ENCODE measurements at places on chromosomes 3 and 15.

GRCh38 chr3:65617209-65617608 lies 421.5 kb downstream of the MAGI1 start:
- no peak overlapping the region for H3K27ac ChIP-seq
- no peaks in the 10 kb centered on the region for H3K36me3 ChIP-seq
- peaks cover 9% of the 10 kb centered on the region for H3K4me1 ChIP-seq

DNA sequence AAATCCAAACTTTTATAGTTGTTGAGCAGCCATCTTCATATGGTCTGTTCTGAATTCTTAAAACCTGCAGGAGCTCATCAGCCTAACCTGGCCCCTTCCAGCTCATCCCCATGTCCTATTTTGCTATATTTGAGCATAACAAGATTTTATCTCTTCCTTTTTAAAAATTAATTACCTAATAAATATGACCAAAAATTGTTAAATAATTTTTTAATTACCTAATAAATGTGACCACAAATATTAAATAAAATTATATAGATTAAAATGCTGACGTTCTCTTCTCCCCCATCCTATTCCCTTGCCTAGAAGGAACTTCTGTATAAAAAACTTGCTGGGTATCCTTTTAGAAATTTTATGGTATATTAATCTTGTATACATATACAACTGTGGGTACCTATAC lies 43.7 kb downstream of the OXNAD1 start:
- DNase-seq, result no peak
- H3K27ac ChIP-seq, result no peak overlapping the region
- H3K36me3 ChIP-seq, result no peaks in the 10 kb centered on the region
- H3K4me3 ChIP-seq, result no peak overlapping the region

DNA sequence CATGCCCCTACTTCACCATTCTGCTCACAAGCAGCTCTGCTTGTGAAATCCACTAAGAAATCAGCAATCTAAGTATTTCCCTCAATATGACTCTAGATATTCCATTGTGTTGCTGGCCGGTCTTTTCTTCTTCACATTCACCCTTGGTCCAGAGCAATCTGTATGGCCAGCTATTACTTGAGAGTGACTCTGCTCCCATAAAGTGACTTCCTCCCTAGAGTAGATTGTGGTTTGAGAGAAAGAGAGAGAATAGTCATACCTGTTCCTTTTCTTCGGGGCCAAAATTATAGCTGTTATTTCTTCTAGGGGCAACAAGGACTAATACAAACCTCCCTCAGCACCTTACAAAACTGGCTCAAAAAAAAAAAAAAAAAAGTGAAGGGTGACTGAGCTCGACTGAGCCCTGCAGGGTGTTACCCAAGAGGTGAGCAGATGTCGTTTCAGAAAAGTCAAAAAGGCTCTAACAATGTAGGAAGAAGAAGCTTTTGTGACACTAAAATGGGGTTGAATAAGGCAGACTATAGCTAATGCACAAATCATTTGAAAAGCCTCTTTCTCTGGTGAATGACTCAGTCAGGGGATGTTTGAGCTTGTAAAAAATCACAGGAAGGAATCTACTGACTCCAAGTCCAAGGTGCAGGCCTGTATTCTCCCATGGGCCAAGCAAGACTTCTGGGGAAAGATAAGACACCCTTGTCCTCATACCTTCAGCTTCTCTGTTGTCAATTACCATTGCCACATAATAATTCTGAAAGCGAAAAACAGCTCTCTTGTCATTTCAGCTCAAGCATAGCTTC lies 161.0 kb upstream of the SLC24A5 start:
- H3K27me3 ChIP-seq, result no peaks in the 10 kb centered on the region
- no peak for DNase-seq
- H3K27ac ChIP-seq, result no peak overlapping the region
- H3K4me3 ChIP-seq, result no peak overlapping the region

- no peak for DNase-seq
- no peak overlapping the region for H3K27ac ChIP-seq
- H3K4me1 ChIP-seq, result peaks cover 8% of the 10 kb centered on the region
- H3K36me3 ChIP-seq, result no peaks in the 10 kb centered on the region
- no peak overlapping the region for H3K4me3 ChIP-seq
Measured at GRCh38 chr15:74768099-74768770, 13.6 kb upstream of the CSK start.

GRCh38 chr3:62187022-62187431 lies 186.3 kb downstream of the FEZF2 start:
- no peaks in the 10 kb centered on the region for H3K27me3 ChIP-seq
- H3K36me3 ChIP-seq, result no peaks in the 10 kb centered on the region
- DNase-seq, result no peak
- peaks cover 25% of the 10 kb centered on the region for H3K4me1 ChIP-seq

- no peaks in the 10 kb centered on the region for H3K27me3 ChIP-seq
- no peak overlapping the region for H3K27ac ChIP-seq
- no peaks in the 10 kb centered on the region for H3K36me3 ChIP-seq
- DNase-seq, result no peak
- H3K4me1 ChIP-seq, result no peaks in the 10 kb centered on the region
Measured at GRCh38 chr3:127174715-127175140, 18.2 kb upstream of the PRR23E start.

GRCh38 chr3:32120471-32120870 lies 14.1 kb downstream of the GPD1L start:
- peaks cover 4% of the 10 kb centered on the region for H3K4me1 ChIP-seq
- H3K4me3 ChIP-seq, result no peak overlapping the region
- no peaks in the 10 kb centered on the region for H3K36me3 ChIP-seq
- H3K27ac ChIP-seq, result no peak overlapping the region
- H3K27me3 ChIP-seq, result no peaks in the 10 kb centered on the region
- DNase-seq, result no peak

DNA sequence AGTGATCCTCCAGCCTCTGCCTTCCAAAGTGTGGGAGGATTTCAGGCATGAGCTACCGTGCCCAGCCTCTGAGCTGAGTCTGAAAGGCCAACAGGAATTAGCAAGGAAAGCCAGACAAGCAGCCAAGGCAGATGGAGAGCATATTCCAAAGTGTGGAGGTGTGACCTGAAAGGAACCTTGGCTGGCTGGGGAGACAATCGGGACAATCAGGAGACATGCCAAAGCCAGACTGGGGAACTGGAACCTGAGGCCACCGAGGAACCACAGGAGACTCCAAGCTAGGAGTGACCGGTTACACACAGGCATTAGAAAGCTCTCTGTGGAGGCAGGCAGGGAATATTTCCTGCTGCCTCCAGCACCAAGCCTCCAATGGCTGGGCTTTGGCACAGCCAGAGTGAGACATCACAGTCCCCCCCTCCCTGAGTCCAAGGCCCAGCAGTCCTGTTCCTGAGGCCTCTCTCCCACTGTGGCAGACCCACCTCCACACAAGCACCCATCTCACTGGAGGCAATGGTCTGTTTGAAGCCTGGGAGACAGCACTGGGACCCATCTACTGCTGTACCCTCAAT lies 4.5 kb upstream of the C15orf39 start:
- no peak overlapping the region for H3K4me3 ChIP-seq
- no peak overlapping the region for H3K27ac ChIP-seq
- H3K36me3 ChIP-seq, result no peaks in the 10 kb centered on the region
- peaks cover 14% of the 10 kb centered on the region for H3K4me1 ChIP-seq
- H3K27me3 ChIP-seq, result no peaks in the 10 kb centered on the region
- no peak for DNase-seq

Data from upper lobe of left lung (tissue), 6 donors.